CD14-positive monocyte (primary cell): ENCODE measurements at places on chromosomes 2 and 18. TPM values are rescaled to one million over a fixed set of nuclear protein-coding genes. Genes with fewer than 3 reads are reported as not detected.
A peak's percentile ranks its signal among the peaks of the same experiment; 100 is the strongest.

DNA sequence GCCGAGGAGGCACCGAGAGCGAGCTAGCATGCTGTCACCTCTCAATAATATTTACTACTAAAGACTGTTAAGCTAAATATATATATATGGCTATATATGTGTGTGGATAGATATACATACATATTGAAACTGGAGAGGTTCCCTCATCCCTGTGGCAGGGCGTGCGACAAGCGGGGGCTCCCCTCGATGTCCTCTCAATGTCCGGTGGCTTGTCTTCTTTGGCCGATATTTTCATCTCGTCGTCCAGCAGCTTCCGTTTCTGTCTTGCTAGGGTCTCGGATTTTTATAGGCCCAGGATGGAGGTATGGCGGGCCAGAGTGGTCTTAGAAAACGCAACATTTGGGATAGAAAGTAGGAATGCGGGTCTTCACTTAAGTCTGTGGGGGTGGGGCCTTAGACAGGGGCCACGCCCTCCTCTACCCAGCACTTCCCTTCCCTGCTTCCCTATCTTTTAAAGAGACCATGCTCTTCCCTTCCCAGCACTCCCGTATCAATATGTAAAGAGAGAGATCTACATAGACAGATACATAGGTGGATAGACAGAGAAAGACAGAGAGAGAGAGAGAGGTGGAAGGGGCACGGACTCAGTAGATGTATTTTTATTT, 866.8 kb downstream of the DSC3 start:
- no peak for DNase-seq

BOLL gene
- polyA plus RNA-seq: not detected in 2 replicates

DNA sequence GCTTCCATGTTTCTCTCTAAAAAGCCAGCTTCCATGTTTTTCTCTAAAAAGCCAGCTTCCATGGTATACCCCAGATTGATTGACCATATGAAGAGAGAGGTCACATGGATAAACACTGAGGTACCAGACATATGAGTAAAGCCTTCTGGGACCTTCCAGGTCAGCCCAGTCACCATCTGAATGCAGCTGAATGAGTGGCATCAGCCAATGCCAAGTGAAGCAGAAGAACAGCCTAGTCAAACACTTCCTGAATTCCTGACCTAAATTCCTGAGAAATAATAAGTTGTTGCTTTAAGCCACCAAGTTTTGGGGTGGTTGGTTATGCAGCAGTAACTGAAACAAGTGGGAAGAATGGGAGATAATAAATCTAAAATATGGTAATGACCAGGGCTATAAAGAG, 5.7 kb upstream of the ALS2 start:
- no peak for DNase-seq

GRCh38 chr2:55163941-55164390, 68.1 kb downstream of the CLHC1 start:
- DNase-seq: no peak

GRCh38 chr2:173793709-173794565, 171.2 kb downstream of the SP3 start:
- no peak for DNase-seq

DNA sequence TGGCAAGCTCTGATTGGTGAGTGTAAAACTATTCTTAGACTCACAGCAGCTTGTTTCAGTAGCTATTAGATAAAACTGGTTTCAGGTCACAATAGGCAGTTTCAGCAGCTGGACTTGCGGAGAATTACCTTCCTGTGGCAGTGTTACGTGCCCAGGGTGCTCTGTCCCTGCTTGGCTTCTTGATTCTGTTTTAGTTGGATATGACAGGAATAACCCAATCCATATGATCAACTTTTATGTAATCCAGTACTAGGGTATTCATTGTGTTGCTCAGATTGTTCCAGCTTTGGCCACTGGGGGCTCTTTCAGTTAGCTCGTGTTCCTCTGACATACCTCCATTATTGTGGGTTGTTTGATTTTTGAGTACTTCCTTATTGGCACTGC, 43.1 kb downstream of the INPP4A start:
- DNase-seq: peak; percentile 70

DNA sequence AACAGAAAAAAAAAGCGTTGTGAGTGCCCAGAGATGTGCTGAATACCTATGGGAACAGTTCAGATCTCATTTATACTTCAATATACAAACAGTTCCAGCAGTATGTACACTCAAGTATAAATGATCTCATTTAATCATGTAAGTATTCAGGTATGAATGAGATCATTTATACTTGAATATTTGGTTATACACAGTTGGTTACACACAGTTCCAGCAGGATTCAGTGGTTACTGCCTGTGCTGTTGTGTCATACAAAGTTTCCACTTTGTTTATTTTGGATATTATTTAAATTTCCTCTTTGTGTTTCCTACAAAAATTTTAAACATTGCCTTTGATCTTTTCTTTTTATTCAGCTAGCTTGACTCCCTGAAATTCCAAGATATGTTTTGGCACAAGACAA, 293.5 kb upstream of the SLC39A10 start:
- DNase-seq: no peak

- no peak for DNase-seq
Measured at GRCh38 chr2:240856151-240856980, 12.3 kb upstream of the AGXT start.

- DNase-seq: no peak
Measured at GRCh38 chr2:212142631-212143030, 396.0 kb downstream of the ERBB4 start.

- DNase-seq: no peak
Measured at GRCh38 chr2:177261116-177262060, 3.1 kb downstream of the NFE2L2 start.

DNA sequence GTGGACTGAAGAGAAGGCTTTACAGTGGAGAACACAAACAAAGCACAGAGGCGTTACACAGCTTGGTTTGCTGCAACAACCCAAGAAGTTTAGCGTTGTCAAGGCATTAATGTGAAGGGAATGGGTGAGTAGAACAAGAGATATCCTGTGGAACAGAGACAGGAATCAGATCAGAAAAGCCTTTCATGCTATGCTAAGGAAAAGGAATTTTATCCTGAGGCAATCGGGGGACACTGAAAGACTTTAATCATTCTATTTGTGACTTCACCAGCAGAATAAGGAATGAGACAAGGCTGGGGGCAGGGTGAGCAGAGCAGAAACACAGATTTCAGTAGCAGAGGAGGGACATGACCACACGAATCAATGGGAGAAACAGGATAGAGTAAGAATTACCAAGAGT, 600.7 kb downstream of the IRS1 start:
- no peak for DNase-seq

DNA sequence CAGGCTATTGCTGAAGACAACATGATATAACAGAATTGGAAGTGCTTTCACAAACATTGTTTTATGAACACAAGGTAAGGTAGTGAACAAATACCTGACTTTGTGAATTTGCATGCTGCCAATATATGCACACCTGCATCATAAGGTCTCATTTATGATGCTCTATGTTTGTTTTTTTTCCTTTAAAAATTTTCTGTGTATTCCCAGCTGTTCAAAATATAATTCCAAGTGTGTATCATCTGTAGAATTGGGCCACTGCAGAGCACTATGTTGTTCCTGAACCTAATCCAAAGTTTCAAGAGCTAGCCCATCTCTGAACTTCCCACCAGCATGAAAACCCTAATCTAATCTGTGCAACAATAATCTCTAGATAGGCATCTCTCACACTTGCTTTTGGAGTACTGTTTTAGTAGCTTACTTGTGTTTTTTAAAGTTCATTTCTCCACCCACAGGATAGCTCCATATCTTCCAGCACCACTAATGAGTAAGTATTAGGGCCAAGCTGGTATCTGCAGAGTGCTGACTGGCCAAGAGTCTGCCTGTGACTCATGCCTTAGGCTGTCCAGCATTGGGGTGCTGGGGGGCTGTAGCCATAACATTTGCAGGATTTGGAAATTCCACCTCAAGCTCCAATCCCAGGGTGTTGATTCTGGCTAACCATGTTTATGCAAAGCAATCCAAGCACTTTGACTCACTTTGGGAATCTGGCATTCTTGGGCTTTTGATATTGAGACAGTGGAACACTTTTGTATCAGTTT, 208.2 kb upstream of the REV1 start:
- DNase-seq: no peak

CAPN14 gene
- polyA plus RNA-seq: not detected

DNA sequence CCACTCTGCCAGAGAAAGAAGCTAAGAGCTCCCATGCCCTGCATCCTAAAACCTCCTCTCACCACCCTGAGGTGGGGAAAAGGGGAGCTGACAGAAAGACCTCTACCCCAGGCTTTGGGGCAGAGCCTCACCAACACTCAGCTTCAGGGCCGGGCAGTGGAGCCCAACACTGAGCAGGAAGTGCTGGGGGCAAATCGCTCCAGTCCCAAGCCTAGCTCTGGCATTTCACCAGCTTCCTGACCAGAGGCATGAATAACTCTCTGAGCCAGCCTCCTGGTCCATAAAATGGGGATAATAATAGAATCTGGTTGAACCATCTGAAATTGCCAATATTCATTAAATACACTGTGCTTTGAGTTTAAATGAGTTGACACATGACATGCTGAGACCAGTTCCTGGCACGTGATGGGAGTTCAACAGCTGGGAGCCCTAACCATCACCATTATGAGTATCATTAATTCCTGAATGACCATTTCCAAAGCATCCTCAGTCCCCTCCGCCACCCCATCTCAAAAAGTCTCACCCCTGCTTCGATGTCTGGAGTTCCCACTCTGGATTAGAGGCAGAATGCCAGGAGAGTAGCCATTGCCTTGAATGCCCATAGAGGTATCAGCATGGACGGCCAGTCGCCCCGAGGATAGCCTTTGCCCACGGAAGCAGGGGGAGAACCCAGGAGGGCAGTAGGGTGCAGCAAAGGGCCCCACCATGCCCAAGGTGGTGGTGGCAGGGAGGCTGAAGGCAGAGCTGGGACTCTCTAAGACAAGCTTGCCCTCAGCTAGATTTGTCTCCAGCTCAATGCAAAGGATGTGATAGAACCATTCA, 153.4 kb downstream of the TNS1 start:
- DNase-seq: no peak

GRCh38 chr2:64220894-64221617, 76.8 kb upstream of the PELI1 start:
- no peak for DNase-seq

RUFY4 gene
- 0.65 TPM for polyA plus RNA-seq

TMEM247 gene
- not detected for polyA plus RNA-seq

GRCh38 chr18:28793901-28794300, 617.0 kb upstream of the CDH2 start:
- no peak for DNase-seq

GRCh38 chr18:51092117-51092516, 62.1 kb downstream of the SMAD4 start:
- no peak for DNase-seq

DNA sequence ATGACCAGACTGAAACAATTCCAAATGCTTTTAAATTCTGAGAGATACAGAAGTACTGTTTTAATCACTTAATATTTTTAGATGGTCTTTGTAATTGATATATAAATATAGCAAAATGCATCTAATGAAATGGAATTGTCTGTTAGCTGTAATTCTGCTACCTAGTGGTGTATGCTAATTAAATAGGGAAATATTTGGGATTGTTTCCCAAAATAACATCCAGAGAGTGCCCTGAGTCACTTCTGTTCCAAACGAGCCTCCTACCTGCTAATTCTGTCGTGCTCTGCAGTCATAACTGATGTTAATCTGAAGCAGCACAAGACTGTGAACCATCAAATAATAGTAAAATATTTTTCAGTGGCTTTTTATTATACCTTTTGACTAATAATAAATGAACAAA, 71.4 kb upstream of the NOSTRIN start:
- DNase-seq: no peak
